CD4-positive, alpha-beta T cell treated with Interleukin-1 beta for 1 hour (primary cell): ENCODE measurements at places on chromosomes 6 and 20.

GRCh38 chr6:39156801-39157200, 41.8 kb upstream of the SAYSD1 start:
- DNase-seq = no peak

- no peak for DNase-seq
Observed at GRCh38 chr6:81747327-81747726, 5.2 kb downstream of the TENT5A start.

DNA sequence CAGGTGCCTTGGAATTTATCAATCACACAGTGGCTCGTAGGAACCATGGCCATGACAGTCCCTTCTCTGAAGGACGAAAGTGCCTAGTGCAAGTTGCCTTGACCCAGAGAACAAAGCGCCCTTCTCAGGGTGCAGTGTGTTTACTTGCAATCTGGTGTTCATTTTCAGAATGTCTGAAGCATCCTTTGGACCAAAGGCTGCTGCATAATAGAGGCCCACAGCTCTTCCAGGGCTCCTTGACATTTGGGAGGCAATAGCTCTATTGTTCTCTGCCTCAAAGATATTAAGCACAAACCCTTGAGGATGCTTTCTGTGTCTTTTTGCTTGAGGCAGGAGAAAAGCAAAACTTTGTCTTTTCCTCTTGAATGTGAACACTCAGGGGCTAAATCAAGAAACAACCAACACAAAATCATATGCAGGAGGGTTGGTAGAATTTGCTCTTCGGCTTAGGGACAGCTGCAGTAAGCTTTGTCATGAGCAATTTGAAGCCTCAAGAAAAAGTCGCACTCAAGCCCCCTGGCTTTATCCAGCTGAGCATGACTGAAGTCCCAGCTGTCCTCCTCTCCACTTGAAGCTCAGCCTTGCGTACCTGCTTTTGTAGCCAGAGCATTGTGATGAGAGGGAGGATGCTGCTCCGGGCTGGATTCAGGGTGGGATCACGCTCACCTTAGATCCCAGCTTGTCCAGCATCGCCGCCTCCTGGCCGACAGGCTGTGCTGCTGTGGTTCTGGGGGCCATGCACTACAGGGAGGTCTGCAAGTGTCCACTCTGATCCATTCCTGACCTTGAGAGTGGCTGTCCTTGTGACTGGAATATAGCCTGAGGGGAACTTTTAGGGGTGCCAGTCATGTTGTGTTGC, 495.4 kb downstream of the CDH26 start:
- no peak for DNase-seq

GRCh38 chr20:39123185-39123557, 161.0 kb downstream of the DHX35 start:
- DNase-seq = no peak

DNA sequence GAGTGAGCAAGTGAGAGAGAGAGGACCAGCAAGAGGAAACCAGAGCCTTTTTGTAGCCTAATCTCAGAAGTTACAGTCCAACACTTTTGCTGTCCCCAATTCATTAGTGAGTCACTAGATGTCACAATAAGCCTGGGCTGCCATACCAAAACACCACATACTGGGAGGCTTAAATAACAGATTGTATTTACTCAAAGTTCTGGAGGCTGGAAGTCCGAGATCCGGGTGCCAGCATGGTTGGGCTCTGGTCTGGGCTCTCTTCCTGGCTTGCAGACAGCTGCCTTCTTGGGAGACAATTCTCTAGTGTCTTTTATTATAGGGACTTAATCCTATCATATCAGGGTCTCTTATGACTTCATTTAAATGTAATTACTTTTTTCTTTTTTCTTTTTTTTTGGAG, 50.7 kb upstream of the FERMT1 start:
- no peak for DNase-seq

DNA sequence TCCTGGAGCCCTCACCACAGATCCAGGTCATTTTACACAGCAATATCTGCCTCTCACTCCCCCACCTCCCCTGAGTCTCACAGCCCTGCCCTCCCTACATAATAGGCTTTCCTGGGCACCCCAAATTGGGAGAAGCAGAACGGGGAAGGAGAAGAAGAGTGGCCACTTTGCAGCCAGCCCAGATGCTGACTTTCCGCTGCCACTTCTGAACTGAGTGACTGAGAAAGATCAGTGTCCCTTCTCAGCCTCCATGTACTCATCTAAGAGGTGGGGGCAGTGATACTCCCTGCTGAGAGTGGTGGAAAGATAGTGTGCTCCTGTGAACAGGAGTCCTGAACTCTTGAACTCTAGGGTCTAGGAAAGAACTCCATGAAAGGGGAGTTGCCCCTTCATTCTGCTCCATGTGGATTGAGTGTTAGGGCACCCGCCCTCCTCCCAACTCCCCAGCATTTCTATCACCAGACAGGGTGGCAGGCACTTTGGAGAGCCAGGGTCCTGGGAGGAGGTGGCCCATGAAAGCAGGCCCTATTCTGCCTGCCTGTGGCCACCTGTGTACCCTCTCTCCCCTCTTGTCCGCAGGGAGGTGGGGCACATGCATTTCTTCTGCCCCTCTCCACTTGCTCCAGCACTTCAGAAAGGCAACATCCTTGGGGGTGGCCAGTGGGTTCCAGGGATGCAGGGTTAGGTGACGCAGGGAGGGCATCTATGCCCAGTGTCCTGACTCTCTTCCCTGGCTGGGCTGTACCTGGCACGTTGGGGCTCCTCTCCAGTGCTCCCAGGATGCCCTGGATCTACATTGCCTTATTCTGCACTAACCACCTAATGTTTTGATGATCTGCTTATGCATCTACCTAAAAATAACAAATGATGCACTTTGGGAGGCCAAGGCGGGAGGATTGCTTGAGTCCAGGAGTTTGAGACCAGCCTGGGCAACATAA, 38.3 kb upstream of the MRPS18A start:
- no peak for DNase-seq

- peak; percentile 49 for DNase-seq
Observed at GRCh38 chr20:62980970-62981369, 25.8 kb downstream of the BHLHE23 start.

GRCh38 chr20:1118336-1119127, at the start of gene PSMF1:
Gene PSMF1, plus strand, starts transcription at chr20:1118602. Its CDS starts 172 bp downstream, at chr20:1118774.
- peak; percentile 95 for DNase-seq

- DNase-seq = no peak
Observed at GRCh38 chr20:24619212-24619611, 149.8 kb downstream of the SYNDIG1 start.

GRCh38 chr20:40753472-40753871, 64.4 kb upstream of the MAFB start:
- no peak for DNase-seq

GRCh38 chr6:107400616-107401147, 58.7 kb downstream of the PDSS2 start:
- DNase-seq = no peak

- DNase-seq = no peak
Observed at GRCh38 chr6:43493833-43494232, 16.3 kb downstream of the LRRC73 start.

GRCh38 chr6:155026022-155026705, 31.0 kb downstream of the TIAM2 start:
- DNase-seq = no peak

GRCh38 chr20:51687108-51687507, 81.1 kb downstream of the ATP9A start:
- no peak for DNase-seq

DNA sequence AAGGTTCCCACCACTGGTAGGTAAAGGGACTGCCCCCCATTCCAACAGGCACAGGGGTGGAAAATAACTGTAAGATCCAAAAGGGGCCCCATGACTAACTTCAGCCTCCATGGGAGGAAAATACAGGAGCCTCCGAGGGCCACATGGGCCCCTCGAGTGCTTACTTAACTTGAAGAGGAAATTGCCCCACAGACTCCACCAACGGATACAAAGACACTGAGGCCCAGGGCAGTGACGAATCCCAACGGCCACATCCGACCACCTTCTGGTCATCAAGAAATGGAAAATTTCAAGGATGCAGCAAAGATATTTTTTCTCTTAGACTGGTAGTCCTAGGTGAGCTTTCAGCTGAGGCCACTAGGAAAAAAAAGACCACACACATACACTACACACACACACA, 116.0 kb upstream of the MRPS10 start:
- DNase-seq = peak; percentile 22

GRCh38 chr6:356828-357251, 34.7 kb upstream of the IRF4 start:
- DNase-seq = peak; percentile 47

GRCh38 chr20:16947479-16947878, 199.3 kb downstream of the OTOR start:
- DNase-seq = no peak

- no peak for DNase-seq
Observed at GRCh38 chr20:43799150-43799711, 72.4 kb upstream of the GTSF1L start.

- DNase-seq = peak; percentile 67
Observed at GRCh38 chr6:43724914-43725642, 37.5 kb upstream of the MRPS18A start.

DNA sequence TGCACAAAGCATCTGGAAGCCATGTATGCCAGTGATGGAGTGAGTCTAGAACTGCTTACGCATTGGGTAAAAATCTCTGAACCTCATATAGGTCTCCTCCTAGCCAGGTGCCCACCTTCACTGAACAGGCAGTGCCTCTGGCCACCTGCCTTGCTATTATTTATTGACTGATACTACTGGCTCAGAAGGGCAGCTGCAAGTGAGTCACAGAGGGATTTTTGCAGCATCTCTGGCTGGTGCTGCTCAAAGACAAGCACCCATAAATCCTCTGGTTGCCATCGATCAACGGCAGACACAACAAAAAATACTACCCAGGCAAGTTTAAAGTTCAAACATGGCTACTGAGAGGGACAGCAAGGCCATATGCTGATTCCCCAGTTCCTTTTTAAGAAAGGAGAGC, 279.4 kb downstream of the UBE3D start:
- DNase-seq = no peak

DNA sequence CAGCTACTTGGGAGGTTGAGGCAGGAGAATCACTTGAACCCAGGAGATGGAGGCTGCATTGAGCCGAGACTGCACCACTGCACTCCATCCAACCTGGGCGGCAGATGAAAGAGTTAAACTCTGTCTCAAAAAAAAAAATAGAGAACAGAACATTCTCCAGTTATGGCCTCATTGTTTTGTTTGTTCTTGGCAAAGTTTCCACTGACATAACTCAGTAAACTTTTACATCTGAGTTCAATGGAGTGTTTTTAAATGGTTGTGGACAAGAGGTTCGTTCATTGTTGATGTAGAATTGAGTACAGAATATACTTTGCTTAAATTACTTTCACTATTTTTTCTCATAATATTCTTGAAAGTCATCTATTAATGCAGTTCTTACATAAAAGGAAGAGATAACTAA, 42.2 kb upstream of the IFNGR1 start:
- no peak for DNase-seq

DNA sequence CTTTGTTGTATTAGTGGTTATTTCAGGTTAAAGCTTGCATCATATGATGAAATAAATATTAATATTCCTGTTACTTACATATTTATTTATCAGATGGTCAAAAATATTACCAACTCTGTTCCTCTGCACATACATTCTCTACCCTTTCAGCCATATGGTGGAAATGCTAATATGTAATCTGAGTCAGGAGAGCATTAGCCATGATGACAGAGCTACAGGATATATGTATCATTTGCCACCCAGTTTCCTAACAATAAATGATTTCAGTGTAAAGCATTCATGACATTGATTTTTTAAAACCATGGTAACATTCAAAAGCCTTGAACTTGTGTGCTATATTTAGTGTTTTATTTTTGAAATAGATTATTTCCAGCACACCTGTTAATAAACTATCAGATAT, 16.6 kb downstream of the POPDC3 start:
- DNase-seq = no peak

- DNase-seq = peak; percentile 85
Observed at GRCh38 chr20:49928411-49929141, 7.6 kb upstream of the RNF114 start.

GRCh38 chr6:163893609-163894189, 479.2 kb downstream of the QKI start:
- no peak for DNase-seq

- DNase-seq = no peak
Observed at GRCh38 chr20:2133318-2134183, 31.9 kb downstream of the STK35 start.

- DNase-seq = no peak
Observed at GRCh38 chr6:21827425-21828202, 234.1 kb downstream of the SOX4 start.

DNA sequence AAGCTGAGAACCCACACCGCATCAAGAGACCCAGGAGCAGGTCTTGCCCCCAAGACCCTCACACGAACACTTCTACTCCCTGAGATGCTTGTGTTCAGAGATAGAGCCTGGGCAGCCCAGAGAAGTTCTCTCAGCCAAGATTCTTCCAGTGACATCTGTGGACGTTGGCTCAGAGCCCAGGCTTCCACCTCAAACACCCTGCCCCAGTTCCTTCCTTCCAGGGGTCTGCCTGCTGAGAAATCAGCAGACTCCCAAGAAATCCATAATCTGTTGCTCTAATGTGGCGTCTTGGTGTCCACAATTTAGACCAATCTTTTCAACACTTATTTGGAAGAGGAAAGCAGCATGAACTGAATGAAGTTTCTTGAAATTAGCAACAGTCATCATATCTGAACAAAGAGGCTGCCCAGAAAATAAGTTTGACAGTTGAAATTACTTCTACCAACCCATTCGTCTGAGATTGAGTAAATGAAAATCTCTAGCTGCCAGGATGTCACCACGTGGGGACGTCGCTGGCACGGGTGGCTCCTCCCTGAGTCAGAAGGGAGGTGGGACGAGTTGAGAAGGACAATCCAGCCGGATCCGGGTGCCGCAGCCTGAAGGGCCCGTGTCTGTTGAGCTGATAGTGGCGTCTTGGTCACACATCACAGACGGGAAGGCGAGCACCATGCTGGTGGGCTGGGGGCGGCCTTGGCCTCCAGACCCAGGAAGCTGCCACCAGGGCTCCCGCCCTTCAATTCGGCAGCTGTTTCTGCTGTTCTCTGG, 400.9 kb downstream of the TAF4 start:
- DNase-seq = no peak

DNA sequence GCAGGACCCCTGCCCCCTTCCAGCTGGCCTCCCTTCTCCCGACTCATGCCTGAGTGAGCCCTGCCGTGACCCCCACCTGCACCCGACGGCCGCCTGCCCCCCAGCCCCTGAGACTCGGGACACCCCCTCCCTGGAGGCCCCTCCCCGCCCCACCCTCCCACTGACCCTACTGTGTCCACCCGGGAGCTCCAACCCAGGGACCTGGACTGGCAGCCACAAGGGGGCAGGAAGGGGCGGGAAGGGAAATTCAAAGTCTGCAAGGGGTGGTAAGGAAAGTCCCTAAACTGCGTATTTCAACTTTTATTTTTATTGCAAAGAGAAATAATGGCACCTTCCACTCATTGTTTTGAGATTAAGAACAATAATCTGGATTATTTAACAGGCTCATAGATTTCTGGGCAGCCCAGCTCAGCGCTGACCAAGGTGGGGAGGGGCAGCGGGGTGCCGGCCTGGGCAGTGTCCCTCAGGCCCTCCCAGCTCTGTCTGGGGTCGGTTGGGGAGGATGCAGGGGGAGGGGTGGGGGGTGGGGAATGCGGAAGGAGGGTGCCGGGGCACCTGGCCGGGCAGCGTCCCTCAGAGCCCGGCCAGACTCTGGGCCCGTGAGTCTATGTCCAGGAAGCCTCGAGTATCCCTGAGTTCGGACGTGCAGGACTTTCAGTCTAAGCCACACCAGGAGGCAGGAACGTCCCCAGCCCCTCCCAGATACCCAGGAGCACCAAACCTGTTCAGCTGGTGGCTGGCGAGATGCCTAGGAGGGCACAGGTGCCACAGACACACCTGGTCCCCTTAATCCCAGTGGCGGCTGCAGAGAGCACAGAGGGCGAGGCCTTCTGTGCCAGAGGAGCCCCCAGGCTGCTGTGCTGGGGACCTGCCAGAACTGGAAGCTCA, 1.3 kb upstream of the PTK6 start:
- DNase-seq = peak; percentile 62
